Sigmoid colon (tissue), 7 donors: ENCODE measurements at places on chromosomes 11 and 22.

GRCh38 chr11:113874581-113875233 is 665 bp downstream of the USP28 start:
- no peak for DNase-seq

DNA sequence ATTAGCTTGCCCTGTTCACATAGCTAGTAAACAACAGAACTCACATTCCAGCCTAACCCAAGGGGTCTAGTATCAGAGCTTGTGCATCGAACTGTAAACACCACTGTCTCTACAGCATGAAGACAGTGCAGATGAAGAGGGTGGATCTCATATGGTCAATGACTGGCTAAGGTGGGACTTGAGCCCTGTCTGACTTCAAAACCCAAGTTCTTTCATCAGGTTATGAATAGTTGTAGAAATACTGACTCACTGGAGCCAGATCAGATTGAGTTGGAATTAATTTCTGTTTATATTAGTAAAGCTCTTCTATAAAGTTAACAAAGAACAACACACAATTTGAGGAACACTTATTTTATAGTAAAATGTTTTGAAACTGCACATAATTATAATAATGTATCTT is 161.7 kb upstream of the ARHGAP20 start:
- no peak for DNase-seq

- DNase-seq: no peak
These were observed 1240.1 kb downstream of the LRRC4C start for GRCh38 chr11:40219401-40219800.

GRCh38 chr11:118820412-118821357 is 29.7 kb upstream of the DDX6 start:
- DNase-seq: peak; percentile 96

- DNase-seq: no peak
These were observed 136.2 kb downstream of the ELP4 start for GRCh38 chr11:31645747-31646146.

- no peak for DNase-seq
These were observed 480.3 kb downstream of the BRD1 start for GRCh38 chr22:49347376-49347775.

DNA sequence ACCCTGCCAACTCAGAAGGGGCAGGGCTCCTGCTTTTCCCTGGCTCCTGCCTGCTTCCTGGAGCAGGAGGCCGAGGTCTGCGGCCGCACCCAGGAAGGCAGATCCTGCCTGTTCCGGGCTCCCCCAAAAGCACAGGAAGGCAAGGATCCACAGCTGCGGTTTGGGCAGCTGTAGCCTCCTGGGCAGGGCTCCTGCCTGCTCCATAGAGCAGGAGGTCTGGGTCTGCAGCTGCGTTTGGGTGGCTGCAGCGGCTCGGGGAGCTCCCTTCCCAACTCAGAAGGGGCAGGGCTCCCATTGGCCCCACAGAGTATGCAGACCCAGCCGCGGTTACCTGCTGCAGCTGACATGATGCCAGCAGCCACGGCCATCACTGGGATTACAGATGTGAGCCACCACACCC is 5.5 kb downstream of the UPK2 start:
- no peak for DNase-seq

DNA sequence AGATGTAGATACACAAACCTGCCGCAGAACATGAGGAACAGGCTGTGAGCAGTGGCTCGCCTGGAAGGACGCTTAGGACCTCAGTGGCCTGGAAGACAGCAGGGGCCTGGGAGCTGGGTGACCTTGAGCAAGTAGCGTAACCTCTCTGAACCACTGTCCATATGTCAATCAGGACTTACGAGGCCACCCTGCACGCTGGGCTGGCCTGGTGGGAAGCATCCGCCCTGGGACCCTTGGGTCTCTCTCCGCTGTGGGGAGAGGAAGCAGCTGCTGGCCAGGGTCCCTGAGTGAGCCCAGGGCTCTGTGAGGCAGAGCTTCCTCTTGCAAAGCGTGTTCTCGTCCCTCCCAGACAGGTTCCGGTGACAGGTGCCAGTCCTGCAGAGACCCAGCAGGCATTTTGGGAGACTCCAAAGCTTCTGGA is 14.0 kb upstream of the EHD1 start:
- no peak for DNase-seq

GRCh38 chr11:92552942-92553341 is 328.3 kb downstream of the FAT3 start:
- DNase-seq: no peak

GRCh38 chr11:32921204-32921603 is 28.6 kb downstream of the QSER1 start:
- no peak for DNase-seq

- DNase-seq: no peak
These were observed 8.1 kb downstream of the TANGO2 start for GRCh38 chr22:20028855-20029549.

- DNase-seq: no peak
These were observed 926 bp downstream of the CD6 start for GRCh38 chr11:60972182-60973030.

GRCh38 chr22:17247832-17248231 is 28.6 kb upstream of the ADA2 start:
- DNase-seq: no peak

GRCh38 chr11:93895106-93895862 is 44.9 kb upstream of the VSTM5 start:
- DNase-seq: no peak

DNA sequence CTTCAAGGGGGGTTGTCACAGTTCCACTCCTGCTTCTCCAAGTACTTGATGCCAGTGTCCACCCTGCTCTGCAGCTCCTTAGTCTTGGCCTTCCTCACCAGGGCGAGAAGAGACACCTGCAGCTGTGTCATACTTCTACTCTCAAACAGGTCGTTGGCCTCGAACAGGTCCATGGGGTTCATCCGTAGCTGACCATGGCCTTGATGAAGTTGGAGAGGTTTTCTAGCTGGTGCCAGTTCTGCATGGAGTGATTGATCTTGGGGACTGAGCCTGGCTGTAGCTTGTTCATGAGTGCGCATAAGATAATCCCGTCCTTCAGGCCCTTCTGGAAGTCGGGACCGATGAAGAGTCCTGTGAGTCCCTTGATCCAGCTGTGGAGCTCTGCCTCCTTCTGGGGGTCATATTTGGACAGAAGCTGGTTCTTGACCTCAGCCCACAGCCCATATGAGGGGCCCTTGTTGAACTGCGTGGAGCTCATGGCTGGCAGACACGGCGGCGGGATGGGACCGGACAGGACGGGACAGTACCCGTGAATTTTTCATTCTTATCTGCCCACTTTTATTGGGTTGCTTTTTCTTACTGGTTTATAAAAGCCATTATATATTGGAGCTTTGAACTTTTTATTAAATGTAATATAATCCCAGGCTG is 33.4 kb upstream of the HORMAD2 start:
- DNase-seq: peak; percentile 55

DNA sequence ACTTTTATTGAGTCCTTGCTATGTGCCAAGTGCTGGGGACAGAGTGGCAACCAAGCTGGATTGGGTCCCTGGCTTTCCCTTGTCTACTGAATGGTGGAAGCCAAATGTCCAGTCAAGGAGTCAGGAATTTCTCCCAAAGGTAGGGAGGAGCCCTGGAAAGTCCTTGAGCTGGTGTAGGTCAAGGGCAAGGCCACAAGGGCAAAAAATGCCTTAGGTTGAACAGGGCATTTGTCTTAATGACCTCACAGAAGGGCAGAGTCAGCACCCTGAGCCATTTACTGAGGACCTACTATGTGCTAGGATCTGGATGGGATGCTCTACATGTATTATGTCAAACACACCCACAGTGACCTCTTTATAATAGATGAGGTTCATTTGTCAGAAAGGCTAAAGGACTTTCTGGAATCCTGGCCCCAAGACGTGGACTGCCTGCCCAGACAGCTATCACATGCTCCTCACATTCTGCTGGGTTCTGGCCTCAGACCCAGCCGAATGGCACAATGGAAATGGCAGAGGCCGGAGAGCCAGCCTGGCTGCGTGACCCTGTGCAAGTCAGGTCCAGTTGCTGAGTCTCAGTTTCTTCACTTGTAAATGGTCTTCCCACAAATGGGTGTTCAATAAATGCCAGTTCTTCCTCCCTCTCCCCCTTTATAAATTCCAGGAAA is 17.7 kb downstream of the MOGAT2 start:
- DNase-seq: no peak

GRCh38 chr11:838441-839279 is 3.7 kb downstream of the POLR2L start:
- no peak for DNase-seq

DNA sequence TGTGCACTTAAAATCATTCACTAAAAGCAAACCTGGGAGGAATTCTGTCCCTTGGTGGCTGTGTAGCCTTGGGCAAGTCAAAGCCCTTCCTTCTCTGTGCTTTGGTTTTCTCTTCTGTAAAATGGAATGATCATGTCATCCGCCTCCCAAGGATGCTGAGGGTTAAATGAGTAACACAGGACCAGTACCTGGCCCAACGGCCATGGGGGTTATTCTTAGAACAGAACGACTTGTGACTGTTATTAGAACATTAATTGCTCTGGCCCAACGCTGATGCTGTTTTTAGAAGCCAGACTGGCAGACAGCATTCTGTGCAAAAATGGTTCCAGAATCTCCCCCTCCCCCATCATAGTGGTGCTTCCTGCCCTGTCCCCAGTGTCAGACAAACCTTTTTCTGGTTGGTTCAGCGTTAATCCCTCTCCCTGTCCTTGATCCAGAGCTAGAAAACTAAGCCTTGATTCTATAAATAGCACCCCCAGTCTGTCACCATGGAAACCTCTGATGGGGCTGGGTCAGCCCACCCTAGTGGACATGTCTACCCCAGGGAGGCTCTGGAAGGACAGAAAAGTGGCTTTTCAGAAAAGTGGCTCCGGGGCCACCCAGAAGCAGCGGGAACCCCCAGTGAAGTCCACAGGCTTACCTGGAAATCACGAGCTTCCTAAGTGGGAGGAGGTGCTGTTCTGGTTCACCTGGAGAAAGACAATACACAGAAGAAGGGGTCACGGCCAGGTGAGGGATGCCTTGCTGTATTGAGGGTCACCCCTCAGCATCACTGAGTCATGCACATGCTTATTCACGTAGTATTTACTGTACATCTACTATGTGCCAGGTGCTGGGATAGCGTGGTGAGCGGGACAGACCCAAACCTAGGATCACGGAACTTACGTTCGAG is 15.5 kb upstream of the TFIP11 start:
- DNase-seq: no peak

GRCh38 chr22:46416891-46417580 is 81.5 kb downstream of the TRMU start:
- DNase-seq: no peak

DNA sequence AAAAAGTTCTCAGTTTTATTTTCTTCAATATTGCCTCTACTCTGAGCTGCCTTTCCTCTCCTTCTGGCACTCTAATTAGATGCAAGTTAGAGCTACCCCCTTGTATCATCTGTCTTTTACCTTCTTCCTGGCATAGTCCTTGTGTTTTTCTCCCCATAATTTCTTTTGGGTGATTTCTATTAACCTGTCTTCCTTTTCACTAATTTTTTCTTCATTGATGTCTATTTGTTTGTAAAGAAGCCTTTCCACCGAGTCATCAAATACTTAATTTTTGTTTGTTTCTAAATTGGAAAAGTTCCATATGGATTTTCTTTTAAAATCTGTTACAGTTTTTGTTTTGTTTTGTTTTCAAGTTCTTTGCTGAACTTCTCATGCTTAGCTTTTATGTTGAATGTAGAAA is 558.1 kb downstream of the TBC1D22A start:
- DNase-seq: no peak

- DNase-seq: no peak
These were observed 566.7 kb upstream of the CCDC90B start for GRCh38 chr11:83852775-83853442.

GRCh38 chr11:129319201-129319600 is 56.4 kb upstream of the BARX2 start:
- DNase-seq: no peak

DNA sequence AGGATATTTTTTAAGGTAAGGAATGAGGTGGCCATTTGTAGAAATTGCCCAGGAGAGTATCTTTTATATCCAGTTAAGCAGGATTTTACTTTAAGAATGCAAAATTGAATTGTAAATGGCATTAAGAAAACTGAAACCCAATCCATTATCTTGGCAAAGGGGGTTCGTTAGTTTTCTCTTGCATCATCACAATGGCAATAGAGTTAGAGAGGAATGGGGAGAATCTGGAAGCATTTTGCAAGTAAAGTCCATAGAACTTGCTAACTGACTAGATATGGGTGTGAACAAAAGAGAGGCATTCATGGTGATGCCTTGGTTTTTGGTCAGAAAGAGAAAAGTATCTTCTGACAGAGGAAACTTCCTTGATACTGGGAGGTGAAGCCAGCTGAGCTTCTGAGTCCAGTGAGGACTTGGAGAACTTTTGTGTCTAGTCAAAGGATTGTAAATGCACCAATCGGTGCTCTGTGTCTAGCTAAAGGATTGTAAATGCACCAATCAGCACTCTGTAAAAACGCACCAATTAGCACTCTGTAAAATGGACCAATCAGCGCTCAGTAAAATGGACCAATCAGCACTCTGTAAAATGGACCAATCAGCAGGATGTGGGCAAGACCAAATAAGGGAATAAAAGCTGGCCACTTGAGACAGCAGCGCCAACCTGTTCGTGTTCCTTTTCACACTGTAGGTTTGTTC is 3.6 kb upstream of the CCDC117 start:
- DNase-seq: no peak

- DNase-seq: no peak
These were observed 415.3 kb upstream of the CADM1 start for GRCh38 chr11:115919341-115920091.

- DNase-seq: no peak
These were observed 5.9 kb upstream of the OSBPL5 start for GRCh38 chr11:3170756-3171650.

DNA sequence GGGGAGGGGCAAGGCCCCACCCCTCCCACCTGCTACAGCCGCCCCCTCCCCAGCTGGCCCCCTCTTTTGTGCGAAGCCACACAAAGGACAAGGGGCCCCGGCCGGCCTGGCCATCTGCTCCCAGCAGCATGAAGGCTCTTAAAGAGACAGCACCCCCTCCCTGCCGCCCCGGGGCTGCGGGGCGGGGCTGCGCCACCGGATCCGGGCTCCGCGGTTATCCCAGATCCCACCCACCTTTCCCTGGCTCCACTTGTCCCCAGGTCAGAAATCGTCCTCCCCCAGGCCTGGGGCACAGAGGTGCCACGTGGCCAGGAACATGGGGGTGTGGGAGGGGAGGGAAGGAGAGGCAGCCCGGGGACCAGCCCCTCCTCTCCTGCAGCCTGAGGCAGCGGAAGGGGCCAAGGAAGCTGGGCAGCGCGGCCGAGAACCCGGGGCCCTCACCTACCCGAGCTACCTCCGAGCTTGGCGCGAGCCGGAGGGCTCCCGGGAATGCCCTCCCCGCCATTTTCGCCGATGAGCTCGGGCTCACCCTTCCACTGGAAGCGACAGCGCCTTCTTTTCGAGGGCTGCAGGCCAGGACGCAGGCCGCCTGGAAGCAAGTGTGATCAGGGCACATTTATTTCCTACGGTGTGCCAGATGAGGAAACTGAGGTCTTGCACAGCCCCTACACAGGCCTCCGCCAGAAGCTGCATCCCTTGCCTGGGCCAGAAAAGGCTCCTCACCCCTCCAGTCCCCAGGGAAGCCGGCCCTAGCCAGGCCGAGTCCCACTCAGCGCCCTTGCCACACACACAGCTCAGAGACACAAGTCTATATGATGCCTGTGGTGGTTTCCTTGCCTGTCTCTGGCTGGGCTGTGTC is 2.5 kb upstream of the RCOR2 start:
- DNase-seq: no peak

- DNase-seq: no peak
These were observed 1339.5 kb downstream of the BRD1 start for GRCh38 chr22:48488149-48488551.

GRCh38 chr22:37400719-37401118 is 26.6 kb downstream of the ELFN2 start:
- no peak for DNase-seq
